ENCODE measurements at places on chromosomes 7 and 10. TPM values are rescaled to one million over a fixed set of nuclear protein-coding genes. Genes with fewer than 3 reads are reported as not detected.

ZNF786 gene
- 8.4 TPM for total RNA-seq

GRCh38 chr7:49001610-49002033, 77.3 kb downstream of the CDC14C start:
- no peak for DNase-seq
- no peak overlapping the region for H3K27ac ChIP-seq
- no peaks in the 10 kb centered on the region for H3K27me3 ChIP-seq
- H3K4me3 ChIP-seq: no peak overlapping the region
- H3K36me3 ChIP-seq: no peaks in the 10 kb centered on the region
- no peaks in the 10 kb centered on the region for H3K4me1 ChIP-seq

DNA sequence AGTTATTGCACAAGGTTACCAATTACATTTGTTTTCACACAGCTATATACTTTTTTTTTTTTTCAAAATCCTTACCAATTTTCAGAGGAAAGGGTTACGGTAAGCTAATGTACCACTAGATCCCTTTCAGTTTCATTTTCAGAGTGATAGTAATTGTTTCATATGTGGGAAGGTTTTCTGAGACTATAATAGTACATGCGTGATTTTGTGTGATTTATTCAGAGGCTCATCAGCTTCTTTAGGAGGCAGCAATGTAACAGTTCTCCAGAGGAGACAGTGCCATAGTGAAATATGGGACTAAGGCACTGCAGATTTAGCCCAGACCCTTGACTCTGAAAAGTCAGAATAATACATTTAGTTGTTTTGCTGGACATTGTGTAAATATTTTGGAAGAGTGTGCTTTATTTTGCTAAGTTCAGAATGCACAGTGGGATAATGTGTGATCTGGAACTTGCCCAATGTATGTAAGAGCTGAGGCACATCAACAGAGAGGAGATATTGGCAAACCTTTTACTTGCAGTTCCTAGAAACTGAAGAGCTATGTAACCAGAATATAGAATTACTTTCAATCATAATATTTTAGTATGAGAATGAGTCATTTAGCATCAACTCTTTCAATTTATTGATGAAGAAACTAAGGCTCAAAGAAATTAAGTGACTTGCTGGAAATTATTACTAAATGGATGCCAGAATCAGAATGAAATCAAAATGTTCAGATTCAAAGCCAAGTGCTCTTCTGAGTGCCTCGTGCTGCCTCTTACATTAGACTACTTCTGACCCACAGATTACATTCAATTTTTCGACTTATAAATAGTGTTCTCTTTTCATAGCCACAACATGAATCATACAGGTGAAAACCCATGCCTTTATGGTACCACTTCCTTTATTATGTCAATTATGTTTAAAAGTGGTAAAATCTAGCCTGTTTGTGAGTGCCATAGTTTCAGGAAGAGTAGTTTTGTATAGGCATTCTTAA, 207.7 kb upstream of the TEX47 start:
- H3K4me3 ChIP-seq: peak overlapping the region; percentile 37
- H3K27ac ChIP-seq: peak overlapping the region; percentile 16
- no peaks in the 10 kb centered on the region for H3K36me3 ChIP-seq
- DNase-seq: no peak
- H3K27me3 ChIP-seq: no peaks in the 10 kb centered on the region
- H3K4me1 ChIP-seq: no peaks in the 10 kb centered on the region

MRPS17 gene
- total RNA-seq: 4.4 TPM

DNA sequence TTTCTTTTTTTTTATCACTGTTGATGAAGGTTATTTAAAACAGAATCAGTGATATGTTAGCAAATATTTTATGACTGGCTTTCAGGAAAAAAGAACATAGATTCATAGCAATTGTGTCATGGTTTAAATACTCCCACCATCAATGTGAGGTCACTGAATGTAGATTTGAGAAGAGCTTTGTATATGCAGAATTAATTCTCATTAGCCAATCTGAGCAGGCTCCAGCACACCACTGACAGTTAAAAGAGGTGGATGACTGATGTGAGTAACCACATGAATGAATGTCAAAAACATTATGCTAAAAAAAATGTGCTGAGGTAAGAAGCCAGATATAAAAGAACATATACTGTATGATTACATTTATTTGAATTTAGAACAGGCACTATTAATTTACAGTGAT, 174.8 kb upstream of the KAT6B start:
- H3K36me3 ChIP-seq: peaks cover 7% of the 10 kb centered on the region
- no peak for DNase-seq

- peak; percentile 24 for DNase-seq
- peaks cover 3% of the 10 kb centered on the region for H3K36me3 ChIP-seq
- H3K4me3 ChIP-seq: no peak overlapping the region
- H3K27ac ChIP-seq: no peak overlapping the region
- no peaks in the 10 kb centered on the region for H3K27me3 ChIP-seq
- peaks cover 14% of the 10 kb centered on the region for H3K4me1 ChIP-seq
Measured at GRCh38 chr7:130400120-130400572, 19.9 kb downstream of the CPA1 start.

ITPRID1 gene
- not detected for total RNA-seq

GRCh38 chr7:117036836-117037235, 83.5 kb downstream of the ST7 start:
- H3K4me1 ChIP-seq: no peaks in the 10 kb centered on the region
- no peak overlapping the region for H3K27ac ChIP-seq
- H3K4me3 ChIP-seq: no peak overlapping the region

PRF1 gene
- total RNA-seq: 0.87 TPM

- no peaks in the 10 kb centered on the region for H3K27me3 ChIP-seq
- no peak for DNase-seq
- peak overlapping the region; percentile 81 for H3K27ac ChIP-seq
- peaks cover 27% of the 10 kb centered on the region for H3K4me1 ChIP-seq
- H3K36me3 ChIP-seq: no peaks in the 10 kb centered on the region
Measured at GRCh38 chr7:116231949-116232348, 21.6 kb downstream of the TES start.

- no peak overlapping the region for H3K4me3 ChIP-seq
- peaks cover 10% of the 10 kb centered on the region for H3K4me1 ChIP-seq
- no peaks in the 10 kb centered on the region for H3K27me3 ChIP-seq
- peak overlapping the region; percentile 51 for H3K27ac ChIP-seq
Measured at GRCh38 chr10:79488336-79488735, 24.0 kb upstream of the EIF5AL1 start.

- no peaks in the 10 kb centered on the region for H3K36me3 ChIP-seq
- DNase-seq: no peak
- no peak overlapping the region for H3K4me3 ChIP-seq
- H3K27me3 ChIP-seq: no peaks in the 10 kb centered on the region
- no peaks in the 10 kb centered on the region for H3K4me1 ChIP-seq
Measured at GRCh38 chr10:17354781-17355180, 99.6 kb downstream of the ST8SIA6 start.

- peaks cover 40% of the 10 kb centered on the region for H3K4me1 ChIP-seq
- no peak for DNase-seq
- peak overlapping the region; percentile 94 for H3K4me3 ChIP-seq
- H3K27me3 ChIP-seq: no peaks in the 10 kb centered on the region
Measured at GRCh38 chr7:1158203-1159126, 1.5 kb downstream of the ZFAND2A start.

DNA sequence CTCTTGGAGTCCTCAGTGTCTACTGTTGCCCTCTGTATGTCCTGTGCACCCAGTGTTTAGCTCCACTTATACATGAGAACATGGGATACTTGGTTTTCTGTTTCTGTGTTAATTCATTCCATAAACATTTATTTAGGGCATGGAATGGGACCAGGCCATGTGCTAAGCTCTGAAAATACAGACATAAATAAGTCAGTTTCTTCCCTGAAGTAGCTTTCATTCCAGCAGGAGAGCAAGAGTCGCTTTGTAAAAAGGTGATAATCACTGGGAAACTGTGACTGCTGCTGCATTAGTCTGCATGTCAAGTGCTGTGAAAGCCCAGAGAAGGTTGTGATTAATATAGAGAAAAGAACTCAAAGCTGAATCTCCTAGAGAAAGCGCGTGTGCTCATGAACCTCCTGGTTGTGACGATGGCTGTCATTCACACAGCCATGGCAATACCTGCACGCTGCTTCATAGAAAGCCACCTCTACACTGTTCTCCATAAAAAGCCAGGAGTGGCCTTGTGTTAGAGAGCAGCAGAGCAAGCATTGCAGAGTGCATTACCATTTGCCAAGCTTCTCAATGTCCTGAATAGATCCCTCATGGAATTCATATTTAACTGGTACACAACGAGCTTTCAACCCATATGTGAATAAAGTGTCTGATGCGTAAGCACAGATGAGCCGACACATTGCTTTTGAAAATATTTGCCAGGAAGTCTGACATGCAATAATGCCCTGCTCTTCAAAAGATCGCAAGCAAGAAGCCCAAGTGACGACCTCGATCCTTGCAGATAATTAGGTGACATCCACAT, 30.6 kb upstream of the PITRM1 start:
- DNase-seq: no peak
- H3K27ac ChIP-seq: no peak overlapping the region
- no peaks in the 10 kb centered on the region for H3K36me3 ChIP-seq
- no peaks in the 10 kb centered on the region for H3K27me3 ChIP-seq
- no peak overlapping the region for H3K4me3 ChIP-seq

DNA sequence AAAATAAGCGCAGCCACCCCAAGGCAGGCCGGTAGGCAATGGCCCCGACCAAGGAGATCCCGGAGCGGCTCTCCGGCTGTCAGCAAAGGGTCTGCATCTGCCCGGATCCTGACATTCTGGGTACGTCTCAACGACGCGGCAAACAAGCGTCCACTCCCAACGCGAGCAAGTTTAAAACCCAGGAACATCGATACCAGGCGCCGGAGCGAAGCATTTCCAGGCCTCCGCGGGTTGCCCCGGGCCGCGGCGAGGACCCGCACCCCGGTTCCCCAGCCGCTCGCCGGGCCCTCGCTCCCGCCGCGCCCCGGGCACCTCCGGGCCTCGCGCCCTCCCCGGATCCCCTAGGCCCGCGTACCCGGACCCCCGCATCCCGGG, 453 bp downstream of the URGCP start:
- peak overlapping the region; percentile 85 for H3K4me3 ChIP-seq
- no peaks in the 10 kb centered on the region for H3K36me3 ChIP-seq
- no peaks in the 10 kb centered on the region for H3K4me1 ChIP-seq
- no peaks in the 10 kb centered on the region for H3K27me3 ChIP-seq
- DNase-seq: no peak

DNA sequence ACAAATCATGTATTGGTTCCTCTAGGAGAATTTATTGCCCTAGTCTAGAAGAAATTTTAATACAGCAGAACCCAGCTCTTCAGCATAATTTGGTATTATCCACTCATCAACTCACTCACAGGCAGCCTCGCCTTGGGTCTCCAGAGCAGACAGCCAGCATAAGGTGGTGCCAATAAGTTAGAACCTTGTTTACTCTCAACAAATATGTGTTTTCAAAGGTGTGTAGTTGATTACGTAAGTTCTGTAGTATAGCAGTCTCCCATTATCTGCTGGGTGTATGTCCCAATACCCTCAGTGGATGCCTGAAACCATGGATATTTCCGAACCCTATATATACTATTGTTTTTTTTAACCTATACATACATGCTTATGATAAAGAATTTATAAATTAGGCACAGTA, 522.5 kb upstream of the LRRN3 start:
- no peaks in the 10 kb centered on the region for H3K4me1 ChIP-seq
- no peak overlapping the region for H3K4me3 ChIP-seq
- H3K36me3 ChIP-seq: no peaks in the 10 kb centered on the region
- no peak overlapping the region for H3K27ac ChIP-seq
- DNase-seq: no peak
- no peaks in the 10 kb centered on the region for H3K27me3 ChIP-seq

DNA sequence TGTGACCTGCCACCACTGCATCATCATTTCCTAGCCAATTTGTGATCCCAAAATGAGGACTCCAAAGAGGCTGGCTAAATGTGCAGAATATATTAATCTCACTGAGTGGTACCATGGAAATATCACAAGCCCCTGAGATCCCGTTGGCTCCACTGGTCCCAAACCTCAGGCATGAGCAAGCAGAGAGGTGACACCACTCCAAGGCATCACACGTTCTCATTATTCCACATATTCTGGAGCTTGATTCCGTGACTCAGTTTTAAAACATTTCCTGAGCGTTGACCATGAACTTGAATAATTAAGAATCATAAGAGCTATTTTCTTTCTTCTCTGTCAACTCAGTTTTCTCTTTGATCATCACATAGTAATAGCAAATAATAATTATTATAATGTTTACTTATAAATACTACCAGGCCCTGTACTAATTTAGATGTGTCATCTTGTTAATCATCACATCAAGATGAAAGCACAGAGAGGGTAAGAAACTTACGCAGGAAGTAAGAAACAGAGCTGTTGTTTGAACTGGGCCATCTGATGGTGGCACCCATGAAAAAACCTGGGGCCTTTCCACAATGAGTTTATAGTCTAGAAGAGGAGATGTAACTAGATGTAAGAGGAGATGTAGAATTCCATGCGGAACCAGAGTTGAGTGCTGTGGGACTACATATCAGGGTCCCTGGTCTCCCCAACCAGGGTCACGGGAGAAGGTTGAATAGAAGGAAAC, 3.5 kb downstream of the APBB1IP start:
- H3K27ac ChIP-seq: no peak overlapping the region
- no peak for DNase-seq
- peaks cover 14% of the 10 kb centered on the region for H3K27me3 ChIP-seq
- peaks cover 15% of the 10 kb centered on the region for H3K4me1 ChIP-seq
- no peaks in the 10 kb centered on the region for H3K36me3 ChIP-seq

ZNF425 gene
- 10.9 TPM for total RNA-seq

HABP2 gene
- total RNA-seq: not detected

- DNase-seq: no peak
- H3K4me1 ChIP-seq: no peaks in the 10 kb centered on the region
- no peak overlapping the region for H3K27ac ChIP-seq
- no peaks in the 10 kb centered on the region for H3K27me3 ChIP-seq
- H3K36me3 ChIP-seq: no peaks in the 10 kb centered on the region
Measured at GRCh38 chr10:83915801-83916200, 223.5 kb upstream of the GHITM start.

- H3K36me3 ChIP-seq: no peaks in the 10 kb centered on the region
- H3K27ac ChIP-seq: no peak overlapping the region
- H3K27me3 ChIP-seq: no peaks in the 10 kb centered on the region
Measured at GRCh38 chr10:124220547-124220946, 127.1 kb upstream of the CHST15 start.

FEZF1 gene
- 0.22 TPM for total RNA-seq

- DNase-seq: no peak
- H3K36me3 ChIP-seq: no peaks in the 10 kb centered on the region
- H3K27me3 ChIP-seq: no peaks in the 10 kb centered on the region
- H3K4me1 ChIP-seq: no peaks in the 10 kb centered on the region
- H3K4me3 ChIP-seq: no peak overlapping the region
- no peak overlapping the region for H3K27ac ChIP-seq
Measured at GRCh38 chr10:50972591-50972990, 87.2 kb upstream of the A1CF start.

All from tibial nerve (tissue), 4 donors.